ENCODE measurements at places on chromosomes 4 and X.

DNA sequence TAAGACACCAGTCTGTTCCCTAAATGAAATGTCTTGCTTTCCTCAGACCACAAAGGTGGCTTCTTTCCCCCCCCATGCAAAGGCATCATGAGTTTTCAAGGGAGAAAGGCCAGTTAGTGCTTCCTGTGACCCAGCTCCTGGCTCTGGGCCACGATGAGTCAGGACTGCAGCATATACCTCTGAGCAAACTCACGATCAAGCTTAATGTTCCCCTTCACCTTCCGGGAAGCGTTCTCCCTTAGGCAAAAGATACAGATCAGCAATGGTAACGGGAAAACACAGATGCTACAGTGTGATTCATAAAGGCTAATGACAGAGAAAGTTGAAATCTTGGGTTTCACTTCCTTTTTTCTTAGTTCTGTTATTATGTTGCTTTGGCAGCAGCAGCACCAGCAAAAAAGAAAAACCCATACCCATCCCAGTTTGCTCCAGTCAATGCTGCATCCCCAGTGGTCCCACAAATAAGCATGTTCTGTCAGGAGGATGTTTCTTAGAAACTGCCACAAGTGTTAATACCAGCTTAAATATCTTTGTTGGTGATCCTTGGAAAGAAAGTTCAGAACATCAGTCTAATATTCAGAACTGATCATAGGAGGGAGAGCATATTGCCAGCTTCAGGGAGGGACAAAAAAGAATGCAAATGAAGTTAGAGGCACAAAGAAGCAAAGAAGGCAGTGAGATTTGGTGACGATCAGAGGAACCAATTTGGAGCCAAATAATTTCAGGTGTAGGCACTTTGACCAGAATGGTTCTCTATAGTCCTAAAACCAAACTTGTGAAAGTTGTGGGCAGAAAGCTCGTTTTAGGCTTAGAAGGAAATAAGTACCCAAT lies 41.2 kb downstream of the LONRF3 start:
- DNase-seq, result no peak

DNA sequence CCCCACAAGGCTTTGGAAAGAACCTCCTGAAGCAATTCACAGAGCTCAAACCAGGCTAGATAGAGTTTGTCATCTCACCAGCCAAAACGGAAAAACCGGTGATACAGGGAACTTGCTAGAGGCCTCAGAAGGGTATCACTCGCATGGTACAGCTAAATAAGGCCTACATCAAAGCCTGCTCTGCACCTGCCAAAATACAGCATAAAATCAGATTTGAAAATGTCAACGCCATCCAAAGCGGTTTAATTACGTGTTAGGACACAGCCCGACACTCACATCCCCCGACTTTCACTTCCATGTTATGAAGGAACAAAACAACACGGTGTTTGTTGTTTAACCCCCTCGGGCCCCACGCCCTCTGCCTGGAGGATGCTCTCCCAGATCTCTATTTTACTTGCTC lies 65.0 kb downstream of the MAPK10 start:
- peak; percentile 5 for DNase-seq

DNA sequence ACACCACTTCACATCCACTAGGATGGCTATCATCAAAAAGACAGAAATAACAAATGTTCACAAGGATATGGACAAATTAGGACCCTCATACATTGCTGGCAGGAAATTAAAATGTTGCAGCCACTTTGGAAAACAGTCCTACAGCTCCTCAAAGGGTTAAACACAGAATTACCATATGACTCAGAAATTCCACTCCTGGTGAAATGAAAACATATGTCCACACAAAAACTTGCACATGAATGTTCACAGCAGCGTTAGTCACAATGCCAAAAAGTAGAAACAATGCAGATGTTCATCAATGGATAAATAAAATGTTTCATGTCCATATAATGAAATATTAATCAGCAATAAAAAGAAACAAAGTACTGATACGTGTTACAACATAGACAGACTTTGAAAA lies 15.1 kb downstream of the S100G start:
- DNase-seq, result no peak

DNA sequence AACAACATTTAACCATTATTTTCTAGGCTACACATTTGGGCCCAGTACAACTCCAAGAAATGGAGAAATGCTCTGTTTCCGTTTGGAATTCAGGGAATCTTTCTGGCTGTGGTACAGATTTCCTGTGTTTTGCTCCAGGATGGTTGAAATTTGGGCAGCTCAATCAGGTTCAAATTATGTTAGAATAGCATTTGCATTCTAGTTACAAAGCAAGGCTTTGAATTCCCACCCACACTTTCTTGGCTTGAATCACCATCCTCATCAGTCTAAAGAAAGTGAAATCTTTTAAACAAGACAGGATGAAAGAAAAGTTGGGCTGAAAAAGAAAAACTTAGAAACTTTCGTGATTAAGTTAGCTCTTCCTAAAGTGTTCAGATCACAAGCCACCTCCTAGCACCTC lies 98.1 kb upstream of the VCX3B start:
- no peak for DNase-seq

DNA sequence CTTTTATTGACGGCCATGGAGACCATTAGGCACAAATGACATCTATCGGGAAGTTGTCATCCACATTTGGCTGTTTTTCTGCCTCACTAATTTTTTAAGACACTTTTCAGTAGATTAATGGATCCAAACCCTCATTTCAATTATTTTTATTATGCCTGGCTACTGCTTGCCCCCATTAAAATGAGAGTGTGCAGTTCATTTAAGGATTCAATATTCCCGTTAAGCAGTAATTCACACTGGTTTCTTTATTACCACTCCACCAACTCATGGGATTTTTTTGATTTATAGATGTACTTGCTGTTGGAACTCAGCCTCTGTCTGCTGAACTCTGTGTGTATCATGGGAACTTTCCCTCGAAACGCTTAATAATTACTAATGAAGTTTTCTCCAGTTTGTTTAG lies 291.8 kb upstream of the PRKX start:
- no peak for DNase-seq

DNA sequence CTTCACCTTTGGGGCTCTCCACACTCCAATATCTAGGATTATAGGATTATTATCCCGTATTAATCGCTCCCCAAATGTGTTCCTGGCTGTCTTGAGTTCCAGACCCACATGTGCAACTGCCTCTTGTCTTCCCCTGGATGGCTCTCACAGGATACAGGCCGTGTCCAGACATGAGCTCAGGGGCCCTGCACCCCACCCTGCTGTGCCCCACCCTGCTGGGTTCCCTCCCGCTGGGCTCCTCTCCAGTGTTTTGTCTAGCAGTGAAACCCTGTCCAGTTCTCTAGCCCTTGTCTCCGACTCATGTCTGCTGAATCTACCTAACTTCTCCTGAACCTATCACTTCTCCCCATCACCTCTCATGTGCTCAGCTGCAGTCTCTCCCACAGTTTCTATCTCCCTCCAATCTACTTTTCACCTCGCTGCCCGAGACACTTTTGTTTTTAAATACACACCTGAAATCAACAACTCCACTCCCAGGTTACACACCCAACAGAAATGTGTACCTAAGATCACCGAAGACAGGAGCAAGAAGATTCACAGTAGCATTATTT lies 2.0 kb downstream of the RNF212 start:
- no peak for DNase-seq

DNA sequence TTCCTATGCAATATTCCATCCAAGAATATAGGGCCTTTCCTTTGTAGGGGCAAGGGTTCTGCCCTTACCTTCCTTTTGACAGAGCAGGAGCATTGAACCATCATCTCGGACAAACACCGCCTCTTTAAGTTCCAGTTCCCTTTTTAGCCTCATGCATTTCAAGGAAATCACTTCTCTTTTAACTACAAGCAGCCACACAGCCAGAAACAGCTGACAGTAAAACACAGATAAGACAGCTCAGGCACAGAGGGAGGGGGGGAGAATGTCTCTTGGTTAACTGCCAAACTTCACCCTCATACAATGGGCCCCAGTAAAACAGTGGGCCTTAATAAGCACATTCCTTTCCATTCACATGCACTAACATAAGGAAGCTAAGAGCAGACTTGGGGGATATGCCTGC lies 648.3 kb downstream of the GABRG1 start:
- no peak for DNase-seq

GRCh38 chr4:159227378-159227777 lies 124.5 kb downstream of the RAPGEF2 start:
- no peak for DNase-seq

- DNase-seq, result no peak
These were observed 660 bp upstream of the HSPA4L start for GRCh38 chr4:127781300-127782024.

DNA sequence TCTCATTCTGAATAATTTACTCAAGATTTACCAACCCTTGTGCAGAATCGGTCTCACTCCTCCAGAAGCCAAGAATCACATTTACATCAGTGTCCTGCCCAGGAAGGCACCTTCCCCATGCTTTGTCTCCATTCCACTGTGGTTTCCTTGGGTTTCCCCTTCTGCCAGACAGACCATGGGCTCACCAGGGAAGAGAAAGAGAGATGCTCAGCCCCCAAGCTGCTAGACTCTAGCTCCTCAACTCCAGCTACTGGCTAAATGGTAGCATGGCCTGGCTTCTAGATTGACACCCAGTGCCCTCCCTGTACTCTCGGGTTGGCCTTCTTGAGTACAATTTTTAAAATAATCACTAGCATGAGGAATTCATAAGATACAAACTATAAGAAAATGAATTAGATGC lies 12.9 kb downstream of the TLR10 start:
- DNase-seq, result no peak

GRCh38 chr4:168037676-168038075 lies 54.7 kb upstream of the ANXA10 start:
- no peak for DNase-seq

DNA sequence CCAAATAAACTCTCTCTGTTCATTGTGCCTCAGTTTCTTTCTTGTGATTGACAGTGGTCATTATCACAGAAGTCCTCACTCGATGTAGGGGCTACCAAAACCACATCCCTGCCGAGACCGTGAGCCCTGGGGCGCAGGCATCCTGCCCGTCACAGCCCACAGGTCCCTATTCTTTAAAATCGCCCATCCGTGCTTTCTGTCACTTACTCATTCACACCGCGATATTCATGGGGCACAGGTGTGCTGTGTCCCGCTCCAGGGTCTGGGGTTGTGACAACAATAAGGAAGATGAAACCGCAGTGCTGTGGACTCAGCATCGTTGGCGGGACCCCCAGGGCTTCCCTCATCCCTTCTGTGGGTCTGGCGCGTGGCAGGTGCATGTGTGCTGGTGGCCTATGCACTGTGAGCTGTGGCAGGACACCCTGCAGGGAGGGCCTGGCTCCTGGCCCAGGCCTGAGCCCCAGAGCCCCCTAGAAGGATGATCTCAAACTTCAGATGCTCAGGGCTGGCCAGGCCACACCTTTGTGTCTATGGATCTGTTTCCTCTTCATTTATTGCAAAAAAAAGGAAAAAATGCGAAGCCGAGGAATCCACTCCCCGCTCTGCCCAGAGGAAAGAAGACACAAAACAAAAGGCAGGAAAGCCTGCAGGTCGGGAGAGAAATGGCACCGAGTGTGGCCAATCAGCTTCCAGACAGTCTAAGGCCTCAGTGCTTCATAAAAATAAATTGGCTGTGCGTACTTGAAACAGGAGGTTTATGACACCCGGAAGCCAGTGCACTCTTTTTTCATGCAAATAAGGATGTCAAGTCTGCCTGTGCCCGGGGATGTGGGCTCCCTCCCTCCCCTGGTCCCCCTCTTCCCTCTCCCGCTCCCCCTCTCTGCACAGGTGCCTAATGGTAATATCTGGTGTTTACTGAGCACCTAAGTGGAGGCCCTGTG lies 109.5 kb upstream of the ADRA2C start:
- no peak for DNase-seq

- no peak for DNase-seq
These were observed 595 bp upstream of the NAP1L2 start for GRCh38 chrX:73215246-73215645.

DNA sequence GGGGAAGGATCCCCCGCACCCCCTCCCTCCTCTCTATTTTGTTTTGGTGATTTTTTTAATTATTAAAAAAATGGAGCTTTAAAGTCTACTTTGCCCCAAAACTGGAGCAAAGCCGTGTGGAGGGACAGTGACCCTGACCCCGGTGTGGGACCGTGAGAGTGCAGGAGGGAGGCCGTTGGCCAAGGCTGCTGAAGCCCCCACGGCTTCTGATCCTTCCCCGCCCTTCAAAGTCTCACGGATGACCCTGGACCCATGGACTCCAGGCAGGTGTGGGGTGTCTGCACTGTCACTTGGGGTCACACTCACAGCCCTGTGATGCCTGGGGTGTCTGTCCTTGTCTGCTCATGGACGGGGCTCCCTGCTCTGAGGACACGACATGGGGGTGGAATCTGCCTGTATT lies 133.3 kb downstream of the CPZ start:
- DNase-seq, result no peak

- DNase-seq, result no peak
These were observed 99.9 kb upstream of the KLHL13 start for GRCh38 chrX:118216509-118216908.

DNA sequence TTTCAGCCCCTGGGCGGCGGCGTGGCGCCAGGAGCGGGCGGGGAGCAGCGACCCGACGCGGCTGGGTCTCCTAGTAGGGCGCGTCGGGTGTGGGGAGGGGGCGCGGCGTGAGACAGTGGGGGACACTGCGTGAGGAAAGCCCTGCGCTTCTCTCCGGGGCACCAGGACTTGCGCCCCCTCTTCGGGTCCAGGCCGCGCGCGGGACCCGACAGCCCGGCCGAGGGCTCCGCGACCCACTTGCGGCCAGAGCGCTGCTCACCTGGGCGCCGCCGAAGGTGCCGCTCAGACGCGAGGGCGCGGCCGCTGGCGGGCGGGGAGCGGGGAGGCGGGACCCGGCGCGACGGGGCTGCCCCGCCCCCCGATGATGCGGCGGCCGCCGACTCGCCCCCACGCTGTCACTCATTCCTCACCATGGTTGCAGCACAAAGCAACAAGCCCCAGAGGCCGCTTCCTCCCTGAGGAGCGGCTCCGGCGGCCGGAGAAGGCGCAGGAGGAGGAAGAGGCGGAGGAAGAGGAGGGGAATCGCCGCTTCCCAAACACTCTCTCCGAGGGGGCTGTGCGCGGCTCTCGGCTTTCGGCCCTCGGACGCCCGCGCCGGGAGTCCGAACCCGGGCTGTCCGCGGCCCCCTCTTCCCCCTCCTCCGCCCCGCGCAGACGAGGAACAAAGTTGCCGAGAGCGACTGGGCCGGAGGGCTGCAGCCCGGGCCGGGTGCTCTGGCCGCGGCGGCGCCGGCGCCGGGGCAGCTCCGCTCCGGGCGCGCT lies at the start of gene RAPGEF2:
Gene RAPGEF2 (plus strand): TSS at position 458 of the 762 bp plus-strand sequence. CDS start 1,084 bp downstream, outside the sequence.
- DNase-seq, result peak; percentile 70

DNA sequence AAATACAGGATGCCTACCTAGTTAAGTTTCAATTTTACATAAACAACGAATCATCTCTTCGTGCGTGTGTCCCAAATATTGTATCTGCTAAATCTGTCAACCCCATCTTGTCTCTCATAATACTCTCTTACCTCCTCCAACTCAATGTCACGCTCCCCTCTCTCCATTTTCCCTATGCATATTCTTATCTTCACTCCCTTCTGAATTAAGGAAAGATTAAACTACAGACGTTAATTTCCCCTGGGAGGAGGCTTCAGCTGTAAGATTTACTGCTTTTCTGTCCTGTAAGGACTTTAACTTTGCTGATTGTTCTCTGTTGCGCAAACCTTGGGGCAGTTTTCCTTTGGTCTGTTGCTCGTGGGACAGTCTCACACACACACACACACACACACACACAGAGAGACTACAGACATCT lies 455 bp upstream of the ABCB7 start:
- peak; percentile 40 for DNase-seq

All from NCI-H2227 treated with DMSO at 0.1 percent for 48 hours (cell line).